Endothelial cell of umbilical vein (primary cell): ENCODE measurements at places on chromosomes 4 and X. TPM values are rescaled to one million over a fixed set of nuclear protein-coding genes. Genes with fewer than 3 reads are reported as not detected.

Gene CXorf65
- total RNA-seq: not detected in 2 replicates

Gene BCORL1
- total RNA-seq: 13.1 and 16.7 TPM in 2 replicates

Gene WWC2
- 51.8 and 52.2 TPM in 2 replicates for total RNA-seq

Gene GABRG1
- total RNA-seq: not detected in 2 replicates

Gene HNRNPH2
- 58.5 and 59.1 TPM in 2 replicates for total RNA-seq

Gene ARFIP1
- 24.2 and 24.6 TPM in 2 replicates for total RNA-seq
